ENCODE measurements at places on chromosomes 3 and 15.
A peak's percentile ranks its signal among the peaks of the same experiment; 100 is the strongest.

DNA sequence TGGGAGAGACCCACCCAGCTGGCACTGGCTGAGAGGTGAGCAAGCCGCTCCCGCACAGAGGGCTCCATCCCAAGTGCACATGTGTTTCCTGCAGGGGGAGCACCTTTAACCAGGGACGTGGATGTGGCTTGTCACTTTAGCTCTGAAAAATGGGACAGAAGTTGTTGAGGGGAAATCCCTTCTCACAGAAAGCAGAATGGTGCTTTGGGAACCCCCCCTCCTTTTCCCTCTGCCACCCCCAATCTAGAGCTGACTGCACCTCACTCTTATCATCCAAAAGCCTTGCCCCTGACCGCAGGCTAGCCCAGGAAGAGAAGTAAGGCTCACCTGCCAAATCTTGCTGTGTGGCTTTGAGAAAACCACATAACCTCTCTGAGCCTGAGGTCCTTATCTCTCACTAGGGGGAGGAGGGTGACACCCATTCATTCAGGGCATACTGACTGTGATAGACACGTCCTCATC, 77.9 kb downstream of the RPN1 start:
- DNase-seq: no peak

DNA sequence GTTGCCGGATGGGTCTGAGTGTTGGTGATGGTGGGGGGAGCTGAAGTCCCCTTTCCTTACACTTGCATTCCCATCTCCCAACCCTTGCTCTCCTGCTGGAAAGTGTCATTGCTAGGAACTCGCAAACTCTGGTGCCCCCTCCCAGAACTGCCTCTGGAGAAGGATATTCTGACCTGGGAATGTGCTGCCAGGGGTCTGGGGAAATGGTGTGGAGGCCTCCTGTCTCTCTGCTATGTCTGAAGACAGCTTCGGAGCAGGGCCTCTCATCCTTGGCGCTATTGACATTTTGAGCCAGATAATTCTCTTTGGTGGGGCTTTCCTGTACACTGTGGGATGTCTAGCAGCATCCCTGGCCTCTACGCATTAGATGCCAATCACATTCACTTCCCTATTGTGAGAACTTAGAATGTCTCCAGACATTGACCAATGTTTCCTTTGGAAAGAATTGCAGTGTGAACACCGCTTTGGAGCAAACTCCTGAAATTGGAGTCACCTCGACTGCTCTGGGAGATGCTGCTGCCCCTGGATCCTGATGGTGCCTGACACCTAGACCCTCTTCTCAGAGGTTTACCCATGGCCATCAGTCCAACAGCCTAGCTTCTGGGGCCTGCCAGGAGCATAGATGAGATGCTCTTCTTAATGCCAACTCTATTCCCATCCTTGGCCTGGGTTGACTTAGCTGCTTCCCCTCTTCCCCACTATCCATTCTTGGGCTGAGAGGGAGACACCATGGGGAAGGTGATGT, 2.2 kb upstream of the KY start:
- no peak for DNase-seq

DNA sequence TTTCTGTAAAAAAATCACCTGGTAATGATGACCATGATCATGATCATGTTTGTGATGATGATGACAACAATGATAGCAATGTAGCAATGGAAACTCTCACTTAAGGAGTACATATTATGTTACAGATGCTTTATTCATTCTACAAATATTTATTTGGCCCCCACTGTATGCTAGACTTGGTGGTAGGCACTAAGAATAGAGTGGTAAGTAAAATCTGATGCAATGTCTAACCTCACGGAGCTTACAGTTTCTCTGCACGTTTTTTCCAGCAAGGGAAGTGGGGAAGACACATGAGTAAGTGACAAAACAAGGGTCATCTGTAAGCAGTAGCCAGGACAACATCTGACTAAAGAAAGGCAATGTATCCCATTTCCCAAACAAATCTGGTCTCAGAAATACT, 199.4 kb upstream of the MRPL3 start:
- no peak for DNase-seq

GRCh38 chr3:133575086-133575485, 1.6 kb downstream of the CDV3 start:
- no peak for DNase-seq

- no peak for DNase-seq
Observed at GRCh38 chr3:69058180-69058946, 6.2 kb upstream of the TMF1 start.

GRCh38 chr3:9986230-9986725, 363 bp downstream of the EMC3 start:
- DNase-seq: no peak

DNA sequence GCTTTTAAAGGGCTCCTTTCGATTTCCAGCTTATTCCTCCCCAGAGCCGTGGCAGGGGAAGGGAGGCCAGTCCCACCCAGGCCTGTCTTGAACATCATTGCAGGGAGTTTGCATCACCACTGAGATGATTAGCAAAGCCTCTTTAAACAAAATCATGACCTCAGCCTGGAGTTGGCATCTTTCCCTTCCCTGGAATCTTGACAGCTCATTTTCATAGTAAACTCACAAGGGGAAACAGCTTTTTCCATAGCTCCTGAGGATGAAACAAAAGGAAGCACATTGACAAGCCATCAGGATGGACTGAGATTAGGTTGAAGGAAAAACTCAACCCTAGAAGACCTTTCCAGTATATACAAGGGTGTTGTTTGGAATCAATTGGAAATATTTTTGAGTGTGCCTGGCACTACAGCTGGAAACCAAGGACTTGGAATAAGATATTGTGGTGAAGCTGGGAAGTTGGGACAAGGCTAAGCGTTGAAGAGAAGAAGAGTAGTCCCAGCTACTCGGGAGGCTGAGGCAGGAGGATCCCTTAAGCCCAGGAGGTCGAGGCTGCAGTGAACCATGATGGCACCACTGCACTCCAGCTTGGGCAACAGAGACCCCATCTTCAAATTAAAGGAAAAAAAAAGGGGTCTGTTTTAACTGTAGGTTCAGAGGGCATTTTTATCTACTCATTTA, 3.1 kb upstream of the LARP6 start:
- DNase-seq: peak; percentile 8

DNA sequence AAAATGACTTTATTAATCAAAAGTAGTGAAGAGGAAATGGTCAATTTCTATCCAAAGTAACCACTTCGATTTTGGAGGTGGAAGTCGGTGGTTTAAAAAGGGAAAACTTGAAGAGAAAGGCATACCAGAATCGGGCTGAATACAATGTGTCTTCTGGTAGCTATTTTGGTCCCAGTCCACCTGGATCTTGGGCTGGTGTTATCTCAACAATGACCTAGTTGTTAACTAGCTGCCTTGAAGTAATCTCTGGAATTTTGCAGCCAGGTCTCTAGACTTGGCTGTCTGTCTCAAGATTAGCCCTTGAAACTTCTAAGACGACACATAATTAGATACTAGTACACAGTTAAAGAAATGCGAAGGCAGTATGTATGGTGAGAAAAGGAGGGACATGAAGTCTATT, 409.8 kb downstream of the GRM7 start:
- DNase-seq: no peak

GRCh38 chr3:148211725-148212124, 486.0 kb upstream of the AGTR1 start:
- DNase-seq: no peak
